Stimulated activated CD4-positive, alpha-beta T cell treated with anti-CD3 and anti-CD28 coated beads, Interleukin-15, amount 100 ng/mL, for 1 hour (primary cell): ENCODE measurements at places on chromosomes 2 and 18.

- no peak for DNase-seq
Measured at GRCh38 chr2:43692428-43692994, 16.3 kb upstream of the C1GALT1C1L start.

GRCh38 chr2:145287736-145288135 lies 767.8 kb upstream of the ZEB2 start:
- DNase-seq = no peak

GRCh38 chr2:71224457-71224856 lies 2.4 kb downstream of the PAIP2B start:
- DNase-seq = no peak

GRCh38 chr2:9170458-9171130 lies 36.0 kb upstream of the ASAP2 start:
- no peak for DNase-seq

DNA sequence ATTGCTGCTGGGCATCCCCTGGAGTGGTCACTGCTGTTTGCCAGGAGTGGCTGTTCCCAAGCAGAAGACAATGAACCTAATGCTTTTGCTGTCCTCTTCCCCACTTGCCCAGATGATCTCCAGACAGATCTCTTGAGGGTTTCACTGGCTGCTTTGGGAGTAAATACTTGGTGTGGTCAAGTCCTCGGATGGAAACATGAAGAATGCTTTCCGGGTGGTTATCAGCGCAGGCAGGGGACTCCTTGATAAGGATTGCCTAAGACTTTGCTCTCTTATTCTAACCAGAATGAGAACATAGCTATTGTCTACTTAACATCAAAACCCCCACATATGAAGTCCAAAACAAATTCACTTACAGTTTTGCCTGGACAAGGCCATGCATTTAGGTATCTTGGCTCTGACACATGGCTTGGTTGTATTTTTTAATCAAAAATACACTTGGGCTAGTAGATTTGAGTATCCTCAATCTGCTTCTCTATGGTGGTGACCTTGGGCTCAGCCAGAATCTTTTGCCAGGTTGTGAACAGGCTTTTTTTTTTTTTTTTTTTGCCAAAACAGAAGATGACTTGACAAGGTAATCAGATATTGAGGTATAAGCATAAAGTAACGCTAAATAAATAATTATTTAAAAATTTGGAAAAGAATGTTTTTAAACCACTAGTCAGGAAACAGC lies 34.8 kb upstream of the MYO3B start:
- DNase-seq = no peak

DNA sequence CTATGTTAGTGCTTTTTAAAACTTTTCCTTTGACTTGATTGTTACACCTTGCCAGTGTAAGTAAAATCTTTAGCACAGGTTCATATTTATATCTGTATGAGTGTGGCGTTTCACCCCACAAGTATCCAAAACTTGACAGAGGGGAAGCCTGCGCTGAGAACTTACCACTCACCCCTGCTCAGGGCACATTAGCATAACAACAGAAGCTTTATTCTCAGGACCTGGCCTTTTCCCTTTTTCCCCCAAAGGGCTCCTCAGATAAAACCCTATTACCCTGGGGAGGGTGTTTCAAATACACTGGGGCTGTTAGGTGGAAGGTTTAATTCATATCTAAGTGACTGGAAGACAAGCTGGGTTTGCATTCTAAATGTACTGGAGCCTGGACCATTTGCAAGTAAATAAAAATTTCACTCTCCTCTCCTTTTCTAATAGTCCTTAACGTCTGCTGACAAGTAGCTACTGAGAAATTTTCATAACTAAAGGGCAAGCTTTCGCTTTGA lies 276.6 kb downstream of the RNF152 start:
- no peak for DNase-seq

- no peak for DNase-seq
Measured at GRCh38 chr2:187862715-187863114, 308.5 kb upstream of the TFPI start.

GRCh38 chr2:15732341-15733077 lies 140.8 kb downstream of the DDX1 start:
- DNase-seq = no peak

- DNase-seq = no peak
Measured at GRCh38 chr2:109214651-109215371, 85.8 kb downstream of the SH3RF3 start.

GRCh38 chr2:166157578-166157977 lies 29.8 kb upstream of the SCN1A start:
- no peak for DNase-seq

GRCh38 chr2:23347471-23348092 lies 37.4 kb upstream of the KLHL29 start:
- no peak for DNase-seq

DNA sequence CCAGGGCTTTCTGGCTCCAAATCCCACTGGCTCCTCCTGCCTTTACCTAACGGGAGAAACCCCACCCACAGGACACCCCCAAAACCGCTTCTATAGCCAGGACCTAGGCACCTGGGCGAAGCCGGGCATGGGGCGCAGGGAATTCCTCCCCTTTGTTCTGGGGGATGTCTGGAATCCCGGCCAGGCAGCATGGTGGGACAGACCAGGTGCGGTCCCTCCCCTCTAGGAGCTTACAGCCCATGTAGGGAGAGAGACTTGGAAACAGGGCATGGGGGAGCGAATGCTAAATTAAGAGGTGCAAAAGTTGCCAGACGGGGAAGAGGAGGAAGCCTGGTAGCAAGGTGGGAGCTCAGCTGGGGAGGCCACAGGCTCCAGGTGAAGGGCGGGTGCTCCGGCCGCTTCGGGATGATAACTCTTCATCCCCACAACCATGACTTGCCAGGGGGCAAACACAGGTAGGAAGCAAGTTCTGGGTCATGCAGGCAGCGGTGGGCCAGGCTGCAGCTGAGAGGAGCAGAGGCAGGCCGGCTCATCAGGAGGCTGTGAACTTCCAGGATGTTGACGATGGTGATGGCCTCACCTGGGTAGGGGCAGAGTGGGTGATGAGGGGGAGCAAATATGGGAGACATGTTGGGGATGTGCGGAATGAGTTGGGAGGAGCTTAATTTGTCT lies 1.3 kb downstream of the TMEM37 start:
- DNase-seq = no peak

DNA sequence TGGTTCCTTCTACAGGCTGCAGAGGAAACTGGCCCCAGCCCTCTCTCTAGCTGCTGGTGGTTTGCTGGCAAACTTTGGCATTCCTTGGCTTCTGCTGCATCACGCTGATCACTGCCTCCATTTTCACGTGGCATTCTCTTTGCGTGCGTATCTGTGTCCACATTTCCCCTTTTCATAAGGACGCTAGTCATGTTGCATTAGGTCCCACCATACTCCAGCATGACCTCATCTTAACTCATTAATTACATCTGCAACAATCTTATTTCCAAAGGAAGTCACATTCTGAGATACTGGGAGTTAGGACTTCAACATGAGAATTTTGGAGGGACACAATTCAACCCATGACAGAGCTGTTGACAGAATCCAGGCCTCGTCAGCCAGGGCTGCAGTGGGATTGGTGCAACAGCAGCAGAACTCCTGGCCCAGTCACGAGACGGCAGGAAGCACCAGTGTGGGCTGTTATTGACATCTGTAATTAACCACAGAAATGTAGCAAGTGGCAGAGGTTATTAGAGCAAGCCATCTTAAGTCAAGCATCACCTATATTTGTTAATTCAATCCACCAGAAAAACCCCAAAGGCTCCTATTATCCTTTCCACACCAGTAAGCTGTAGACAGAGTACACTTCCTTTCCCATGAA lies 132.4 kb downstream of the TMEM163 start:
- no peak for DNase-seq

DNA sequence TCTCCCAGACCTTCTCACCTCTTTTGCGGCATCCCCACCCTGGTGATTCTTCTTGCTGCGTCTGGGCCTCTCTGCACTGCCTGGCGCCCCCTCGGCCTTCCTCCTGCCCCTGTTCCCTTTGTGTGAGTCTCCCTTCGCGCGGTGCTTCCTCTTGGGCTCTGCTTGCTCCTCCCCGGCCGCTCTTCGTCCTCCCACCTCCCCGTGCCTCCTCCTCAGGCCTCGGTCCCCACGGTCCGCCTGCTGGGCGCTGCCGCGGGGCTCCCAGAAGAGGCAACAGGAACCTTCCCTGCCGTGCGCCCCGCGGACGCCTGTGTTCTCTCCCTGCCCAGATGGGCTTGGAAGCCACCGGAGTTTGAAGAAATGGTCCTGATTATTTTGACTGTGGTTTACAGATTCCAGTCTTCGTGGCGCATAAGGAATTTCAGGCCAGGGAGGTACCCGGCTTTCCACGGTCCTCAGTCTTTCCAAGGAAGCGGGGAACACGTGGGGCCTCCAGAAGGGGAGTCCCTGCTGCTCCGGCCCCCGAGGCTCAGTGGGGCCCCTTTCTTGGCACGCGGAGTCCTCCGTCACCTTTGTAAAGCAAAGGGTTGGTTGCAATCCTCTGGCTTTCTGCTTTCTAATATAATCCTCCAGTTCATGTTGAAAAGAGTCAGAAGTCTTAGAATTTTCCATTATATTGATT lies 13.1 kb downstream of the RNU2-63P start:
- DNase-seq = no peak

DNA sequence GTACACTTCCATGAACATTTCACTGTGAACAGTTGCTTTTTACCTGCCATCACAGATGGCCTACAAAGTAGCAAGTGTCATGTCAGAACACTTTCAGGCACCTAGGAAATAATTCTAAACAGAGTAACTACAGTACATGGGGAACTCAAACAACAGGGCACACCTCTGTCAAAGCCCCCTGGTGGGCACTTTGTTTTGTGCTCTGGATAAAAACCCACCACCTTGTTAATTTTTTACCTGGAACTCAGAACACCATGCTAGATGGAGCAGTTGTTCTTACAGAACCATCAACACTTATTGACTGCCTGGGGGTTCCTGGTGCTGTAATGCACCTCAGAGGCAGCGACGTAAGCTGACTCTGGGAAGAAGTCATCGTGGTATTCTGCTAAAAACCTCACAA lies 2.3 kb downstream of the MSL3B start:
- DNase-seq = no peak

GRCh38 chr2:224038830-224039079 lies 331 bp downstream of the SERPINE2 start:
- DNase-seq = no peak

GRCh38 chr2:26658691-26659346 lies 17.7 kb upstream of the CIB4 start:
- no peak for DNase-seq

DNA sequence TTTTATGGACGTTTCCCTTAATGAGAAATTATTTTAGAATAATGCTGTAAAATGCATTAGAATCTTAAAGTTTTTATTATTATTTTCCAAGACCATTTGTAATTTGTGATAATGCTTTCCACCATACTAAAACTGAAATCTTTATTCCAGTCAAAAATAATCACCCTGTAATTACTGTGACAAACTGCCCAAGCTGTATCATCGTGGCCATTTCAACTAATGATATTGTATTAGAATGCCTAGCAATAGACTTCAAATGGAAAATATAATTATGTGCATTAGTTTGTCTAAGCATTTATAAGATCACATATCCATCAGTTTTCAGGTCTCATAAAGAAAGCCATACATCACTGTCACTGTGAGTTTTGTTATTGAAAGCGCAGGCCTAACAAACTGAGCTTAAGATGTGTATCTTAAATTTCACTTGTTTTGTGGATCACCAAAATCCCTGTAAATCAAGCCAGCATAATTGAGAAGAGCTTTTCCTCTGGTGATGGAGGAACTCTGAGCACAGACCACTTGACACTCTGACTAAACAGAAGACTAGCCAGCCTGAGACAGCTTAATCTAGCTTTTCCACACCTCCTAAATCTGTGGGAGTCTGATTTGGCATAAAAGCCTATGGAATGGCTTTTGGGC lies 1312.2 kb upstream of the ACVR2A start:
- DNase-seq = no peak

DNA sequence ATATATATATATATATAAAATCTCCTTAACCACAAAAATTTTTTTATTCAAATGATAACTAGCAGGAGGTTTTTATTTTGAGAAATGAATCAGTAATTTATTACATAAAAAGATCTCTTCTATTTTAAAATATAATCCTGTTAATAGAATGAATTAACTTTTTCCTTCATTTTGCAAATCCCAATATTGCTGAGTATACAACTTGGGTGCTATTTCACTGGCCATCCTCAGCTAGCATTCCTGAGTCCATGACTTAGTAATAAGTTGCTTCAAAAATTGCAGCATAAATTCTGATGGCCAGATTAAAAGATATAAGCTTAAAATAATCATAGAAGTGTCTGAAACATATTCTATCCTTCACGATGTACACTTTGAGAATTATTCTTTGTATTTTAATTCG lies 155.6 kb downstream of the FSIP2 start:
- DNase-seq = no peak

DNA sequence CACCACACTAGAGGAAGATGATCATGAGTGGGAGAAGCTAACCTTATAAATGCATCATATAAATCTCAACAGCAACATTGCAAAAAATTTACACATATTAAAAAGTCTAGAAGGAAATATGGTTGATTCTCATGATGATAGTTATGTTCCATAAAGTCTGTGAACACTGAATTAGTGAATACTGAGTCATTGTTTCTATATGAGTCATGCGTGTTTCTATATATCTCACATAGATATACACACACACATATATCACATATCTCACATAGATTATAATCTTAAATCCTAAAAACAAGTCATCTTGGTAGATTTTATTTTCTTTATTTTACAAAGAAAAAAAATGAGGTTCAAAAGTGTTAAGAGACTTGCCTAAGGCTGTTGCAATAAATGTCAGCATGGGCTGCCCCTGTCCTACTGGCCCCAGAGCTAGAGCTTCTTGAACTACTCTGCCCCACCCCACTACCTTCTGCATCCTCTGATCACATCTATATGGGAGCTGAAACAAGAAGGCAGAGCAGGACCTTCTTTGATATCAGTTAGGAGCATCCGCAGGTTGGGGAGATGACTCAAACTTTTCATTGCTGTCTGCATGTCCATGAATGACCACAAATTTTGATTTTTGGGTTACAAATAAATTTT lies 81.8 kb upstream of the ADAM23 start:
- no peak for DNase-seq

GRCh38 chr2:166468124-166469024 lies 25.7 kb downstream of the SCN7A start:
- no peak for DNase-seq

DNA sequence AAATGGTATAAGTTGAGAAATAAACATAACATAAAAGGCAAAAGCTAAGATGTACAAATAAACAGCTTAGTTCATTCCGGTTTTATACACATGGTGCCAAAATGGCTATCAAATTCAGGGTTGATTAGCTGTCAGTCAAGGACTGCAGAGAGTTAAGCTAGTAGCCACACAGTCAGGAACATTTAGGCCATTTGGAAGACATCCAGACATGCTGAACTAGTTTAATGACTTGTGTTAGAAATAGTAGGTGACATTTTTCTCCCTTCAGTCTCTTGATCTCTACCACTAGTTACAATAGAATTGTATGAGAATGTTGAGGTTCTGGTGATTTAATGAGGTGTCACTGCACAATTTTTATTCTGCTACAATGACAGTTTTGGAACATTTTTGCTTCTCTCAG lies 394.4 kb upstream of the SPHKAP start:
- no peak for DNase-seq
